ENCODE measurements at places on chromosomes 12 and 14.

- no peaks in the 10 kb centered on the region for H3K4me1 ChIP-seq
- no peak overlapping the region for H3K4me3 ChIP-seq
- no peak overlapping the region for H3K27ac ChIP-seq
- H3K36me3 ChIP-seq: no peaks in the 10 kb centered on the region
- no peak for DNase-seq
These were observed 282.9 kb downstream of the CCER1 start for GRCh38 chr12:90672081-90672480.

DNA sequence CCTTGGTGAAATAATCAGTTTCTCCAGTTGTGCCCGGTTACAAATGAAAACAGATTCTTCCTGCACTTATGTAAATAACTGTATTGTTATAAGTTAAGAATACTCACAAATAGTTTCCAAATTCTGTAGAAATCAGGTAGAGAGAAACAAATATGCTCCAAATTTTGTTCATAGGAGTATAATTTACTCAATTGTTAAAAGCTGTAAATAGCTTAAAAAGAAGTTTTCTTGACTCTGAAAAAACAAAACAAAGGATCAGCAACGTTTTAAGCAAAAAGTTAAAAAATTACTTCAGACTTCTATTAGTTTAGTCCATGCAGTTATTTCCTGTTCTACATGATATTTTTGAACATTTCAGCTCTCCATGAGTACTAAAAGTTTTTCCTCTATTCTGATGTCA, 30.0 kb upstream of the SLC38A4 start:
- H3K27ac ChIP-seq: no peak overlapping the region
- DNase-seq: no peak
- H3K4me1 ChIP-seq: no peaks in the 10 kb centered on the region

DNA sequence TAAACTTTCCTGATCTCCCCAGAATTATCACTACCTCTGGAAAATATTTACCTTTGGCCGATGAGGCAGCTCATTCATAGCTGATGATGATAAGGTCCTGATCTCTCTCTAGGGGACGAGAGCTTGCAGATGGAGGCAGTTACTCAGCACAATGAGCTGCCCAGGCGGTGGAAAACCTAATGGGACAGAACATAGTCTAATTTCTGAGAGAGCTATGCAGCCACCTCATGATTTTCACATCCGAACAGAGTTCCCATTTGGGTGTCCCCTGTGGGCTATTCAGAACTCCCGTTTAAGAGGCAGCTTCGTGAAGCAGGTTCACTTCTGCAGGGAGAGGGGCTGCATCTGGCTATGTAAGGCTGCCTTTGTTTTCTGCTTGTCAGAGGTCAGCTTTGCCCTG, 724.6 kb upstream of the TMEM132C start:
- H3K27ac ChIP-seq: no peak overlapping the region
- no peaks in the 10 kb centered on the region for H3K27me3 ChIP-seq
- no peak for DNase-seq
- H3K4me1 ChIP-seq: no peaks in the 10 kb centered on the region

GRCh38 chr14:58731465-58732293, 93.9 kb downstream of the DACT1 start:
- H3K4me3 ChIP-seq: no peak overlapping the region
- no peaks in the 10 kb centered on the region for H3K4me1 ChIP-seq
- H3K27me3 ChIP-seq: no peaks in the 10 kb centered on the region
- H3K36me3 ChIP-seq: no peaks in the 10 kb centered on the region
- H3K27ac ChIP-seq: no peak overlapping the region

DNA sequence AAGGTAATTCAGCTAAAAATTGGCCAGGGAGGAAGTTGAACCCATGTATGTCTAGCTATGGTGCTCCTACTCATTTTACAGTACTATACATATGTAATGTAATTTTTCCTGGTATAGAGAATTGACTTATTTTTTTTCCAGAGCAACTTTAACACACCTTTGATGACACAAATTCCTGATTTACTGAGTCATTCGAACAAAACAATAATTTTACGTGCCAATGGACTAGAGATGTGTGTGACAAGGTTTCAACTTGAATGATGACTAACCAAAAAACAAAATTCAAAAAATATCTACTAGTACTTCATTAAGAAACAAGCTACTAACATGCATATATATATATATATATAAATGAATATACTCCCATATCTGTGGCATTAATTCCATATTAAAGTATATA, 180.5 kb downstream of the KITLG start:
- no peak overlapping the region for H3K27ac ChIP-seq
- no peaks in the 10 kb centered on the region for H3K36me3 ChIP-seq
- H3K4me3 ChIP-seq: no peak overlapping the region
- H3K27me3 ChIP-seq: no peaks in the 10 kb centered on the region
- peaks cover 9% of the 10 kb centered on the region for H3K4me1 ChIP-seq

- no peak overlapping the region for H3K27ac ChIP-seq
- H3K4me1 ChIP-seq: peaks cover 6% of the 10 kb centered on the region
- peaks cover 15% of the 10 kb centered on the region for H3K36me3 ChIP-seq
- no peak for DNase-seq
These were observed 42.6 kb upstream of the A2ML1 start for GRCh38 chr12:8779862-8780261.

DNA sequence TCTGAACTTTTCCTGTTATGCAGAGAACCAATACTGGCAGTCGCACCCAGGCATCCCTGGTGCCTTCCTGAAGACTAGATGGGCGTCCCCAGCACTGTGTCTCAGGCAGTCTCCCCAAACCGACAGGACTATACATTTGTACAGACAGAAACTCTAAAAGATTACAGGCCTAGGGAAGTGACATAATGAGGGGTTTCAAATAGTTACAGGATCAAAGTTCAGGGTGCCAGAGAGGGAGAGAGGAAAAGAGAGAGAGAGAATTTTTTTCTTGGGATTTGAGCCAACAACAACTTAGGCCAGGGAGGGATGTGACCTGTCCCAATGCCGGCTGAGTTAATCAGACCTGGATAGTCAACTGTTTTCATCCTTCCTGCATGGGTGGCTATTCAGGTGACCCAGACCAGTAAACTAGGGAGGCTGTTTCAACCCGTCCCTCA, 9.3 kb upstream of the GMFB start:
- no peak overlapping the region for H3K27ac ChIP-seq
- H3K4me1 ChIP-seq: no peaks in the 10 kb centered on the region
- no peak overlapping the region for H3K4me3 ChIP-seq

DNA sequence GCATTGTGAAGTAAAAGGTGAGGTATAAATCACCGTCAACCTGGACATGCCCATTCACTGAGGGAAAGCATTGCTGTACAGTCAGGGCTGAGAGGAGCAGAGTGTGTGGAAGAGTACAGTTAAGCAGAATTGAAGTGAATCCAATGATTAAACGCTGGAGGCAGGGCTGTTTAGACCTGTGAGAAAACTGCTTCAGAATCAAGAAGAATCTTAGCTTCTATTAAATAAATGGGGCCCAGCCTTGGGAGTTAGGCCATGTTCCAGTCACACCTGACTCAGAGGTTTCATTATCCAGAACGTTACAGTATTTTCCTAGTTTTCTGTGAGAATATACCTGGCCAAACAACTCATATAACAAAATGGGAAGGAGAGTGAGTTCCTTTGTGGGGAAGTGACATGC, 86.9 kb downstream of the ATP23 start:
- no peak for DNase-seq
- H3K4me3 ChIP-seq: no peak overlapping the region
- no peak overlapping the region for H3K27ac ChIP-seq
- H3K36me3 ChIP-seq: no peaks in the 10 kb centered on the region
- peaks cover 14% of the 10 kb centered on the region for H3K4me1 ChIP-seq

DNA sequence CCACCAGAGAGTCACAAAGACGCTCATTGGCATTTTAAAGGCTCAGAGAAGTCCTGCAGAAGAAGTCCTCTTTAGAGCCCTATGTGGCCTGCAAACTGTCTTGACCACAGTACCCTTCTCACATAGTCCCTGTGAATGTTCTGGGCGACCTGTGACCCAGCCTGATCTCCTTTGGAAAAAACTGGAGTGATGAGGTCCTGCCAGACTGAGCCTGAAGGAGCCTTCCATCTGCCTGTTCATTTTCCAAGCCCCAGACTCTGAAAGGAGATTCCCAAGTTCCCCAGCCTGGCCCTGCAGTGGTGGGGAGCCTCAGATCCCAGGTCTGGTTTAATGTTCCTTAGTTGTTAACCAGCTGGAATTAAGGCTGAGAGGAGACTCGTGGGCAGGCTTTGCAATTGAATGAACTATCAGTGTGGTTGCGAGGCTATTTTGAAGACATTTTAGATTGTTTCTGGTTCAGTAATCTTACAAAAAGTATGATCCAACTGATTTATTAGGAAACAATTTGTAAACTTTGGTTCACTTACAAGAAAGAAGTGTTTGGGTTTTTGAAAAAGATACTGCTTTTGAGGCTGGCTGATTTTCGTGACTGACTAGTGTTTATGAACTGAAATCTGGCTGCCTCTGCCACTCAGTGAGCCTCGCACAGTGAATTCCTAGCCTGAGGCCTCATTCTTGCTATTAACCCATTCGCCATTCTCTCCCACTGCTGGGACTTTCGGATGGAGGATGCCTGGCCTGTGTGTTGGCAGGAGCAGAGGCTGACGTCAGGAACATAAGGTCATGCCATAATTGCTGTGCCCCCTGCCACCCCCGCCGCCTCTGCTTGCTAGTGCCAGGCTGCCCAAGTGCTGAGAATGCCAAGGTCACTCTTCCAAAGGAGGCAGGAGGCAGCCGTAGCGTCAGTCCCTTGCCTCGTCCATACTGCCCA, 249.0 kb downstream of the CACNA1C start:
- H3K27me3 ChIP-seq: no peaks in the 10 kb centered on the region
- H3K4me3 ChIP-seq: no peak overlapping the region
- no peak for DNase-seq
- no peak overlapping the region for H3K27ac ChIP-seq

- no peaks in the 10 kb centered on the region for H3K36me3 ChIP-seq
- no peaks in the 10 kb centered on the region for H3K27me3 ChIP-seq
- peak overlapping the region; percentile 7 for H3K27ac ChIP-seq
- DNase-seq: no peak
- H3K4me3 ChIP-seq: no peak overlapping the region
- peaks cover 8% of the 10 kb centered on the region for H3K4me1 ChIP-seq
These were observed 141.4 kb downstream of the PHLDA1 start for GRCh38 chr12:75890141-75890540.
